ENCODE measurements at places on chromosomes 11 and 22.

DNA sequence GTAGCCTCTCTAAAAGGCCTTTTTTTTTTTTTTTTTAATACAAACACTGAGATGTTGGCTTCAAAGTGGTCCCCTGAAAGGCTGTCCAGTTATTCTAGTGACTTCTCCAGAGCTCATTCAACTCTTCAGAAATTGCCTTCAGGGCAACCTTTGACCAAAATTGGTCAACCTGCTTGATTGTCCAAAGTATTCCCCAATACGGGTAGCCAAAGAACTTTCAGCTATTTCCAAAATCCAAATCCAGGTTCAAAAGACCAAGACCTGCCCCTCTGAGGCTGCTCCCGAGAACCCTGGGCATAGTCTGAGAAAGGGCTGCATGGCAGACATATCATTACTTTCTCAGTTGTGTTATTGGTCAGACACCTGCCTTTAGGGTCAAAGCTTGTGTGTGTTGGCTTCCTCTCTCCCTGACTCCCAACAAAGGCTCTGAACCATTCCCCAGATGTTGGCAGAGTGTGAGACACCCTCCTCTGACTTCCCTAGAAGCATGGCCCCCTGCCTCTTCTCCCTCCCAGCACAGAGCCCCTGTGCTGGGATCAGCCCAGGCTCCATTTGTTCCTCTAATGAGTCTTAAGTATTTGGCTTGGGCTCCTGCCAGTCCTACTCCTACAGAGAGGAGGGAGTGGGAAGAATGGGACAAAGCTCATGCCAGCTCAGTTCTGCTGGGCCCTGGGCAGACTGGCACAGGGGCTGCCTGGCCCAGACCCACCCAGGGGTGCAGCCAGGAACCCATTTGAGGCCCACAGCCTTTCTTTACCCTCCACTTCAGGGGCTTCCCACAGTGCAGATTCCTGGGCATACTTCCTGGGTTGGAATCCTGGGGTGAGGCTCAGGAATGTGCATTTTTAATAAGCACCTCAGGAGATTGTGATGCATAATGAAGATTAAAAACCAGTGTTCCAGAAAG, 30.3 kb downstream of the TNKS1BP1 start:
- DNase-seq: no peak

GRCh38 chr11:59284773-59285129, 72.0 kb upstream of the MPEG1 start:
- no peak for DNase-seq

GRCh38 chr11:126149759-126150625, 61.5 kb downstream of the RPUSD4 start:
- DNase-seq: no peak

- no peak for DNase-seq
Observed at GRCh38 chr22:25061605-25062376, 109.3 kb downstream of the KIAA1671 start.
